Occipital lobe (tissue), 3 donors: ENCODE measurements at places on chromosomes 16 and 17.
A peak's percentile ranks its signal among the peaks of the same experiment; 100 is the strongest.

DNA sequence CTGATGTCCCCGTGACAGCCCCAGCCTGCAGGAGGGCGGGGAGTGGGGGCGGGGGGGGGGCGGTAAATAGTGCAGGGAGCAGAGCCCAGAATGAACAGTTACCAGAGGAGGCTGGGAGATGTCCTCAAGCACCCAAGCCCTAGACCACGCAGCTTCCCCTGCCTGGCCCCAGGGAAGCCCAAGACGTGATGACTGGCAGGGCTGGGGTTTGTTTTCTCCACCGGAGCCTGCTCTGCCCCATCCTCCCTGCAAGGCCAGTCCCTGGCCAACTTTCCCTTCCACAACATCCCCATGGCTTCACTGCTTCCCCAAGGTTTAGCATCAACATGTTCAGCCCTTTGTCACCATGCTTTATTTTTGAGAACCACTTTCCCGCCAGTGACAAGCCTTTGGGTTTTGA, 1.4 kb upstream of the BEAN1 start:
- DNase-seq: no peak

DNA sequence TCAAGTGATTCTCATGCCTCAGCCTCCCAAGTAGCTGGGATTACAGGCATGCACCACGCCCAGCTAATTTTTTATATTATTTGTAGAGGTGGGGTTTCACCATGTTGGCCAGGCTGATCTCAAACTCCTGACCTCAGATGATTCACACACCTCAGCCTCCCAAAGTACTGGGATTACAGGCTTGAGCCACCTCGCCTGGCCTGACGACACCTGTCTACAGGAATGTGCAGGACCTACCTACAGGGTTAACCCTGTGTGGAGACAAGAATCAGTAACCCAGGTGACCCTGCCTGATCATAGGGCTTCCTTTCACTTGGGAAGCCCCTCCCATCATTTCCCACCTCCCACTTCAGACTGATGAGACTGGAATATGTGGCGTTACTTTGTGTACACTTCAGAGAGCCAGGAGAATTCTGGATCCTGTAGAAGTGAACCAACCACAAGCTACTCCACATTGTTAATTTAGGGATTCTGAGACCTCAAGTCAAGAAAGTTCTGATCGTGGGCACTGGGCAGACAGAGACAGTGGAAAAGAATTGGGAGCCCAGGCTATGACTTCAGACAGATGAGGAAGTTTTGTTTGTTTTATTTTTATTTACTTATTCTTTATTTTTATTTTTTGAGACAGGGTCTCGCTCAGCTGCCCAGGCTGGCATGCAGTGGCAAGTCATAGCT, 5.7 kb upstream of the MILR1 start:
- no peak for DNase-seq

DNA sequence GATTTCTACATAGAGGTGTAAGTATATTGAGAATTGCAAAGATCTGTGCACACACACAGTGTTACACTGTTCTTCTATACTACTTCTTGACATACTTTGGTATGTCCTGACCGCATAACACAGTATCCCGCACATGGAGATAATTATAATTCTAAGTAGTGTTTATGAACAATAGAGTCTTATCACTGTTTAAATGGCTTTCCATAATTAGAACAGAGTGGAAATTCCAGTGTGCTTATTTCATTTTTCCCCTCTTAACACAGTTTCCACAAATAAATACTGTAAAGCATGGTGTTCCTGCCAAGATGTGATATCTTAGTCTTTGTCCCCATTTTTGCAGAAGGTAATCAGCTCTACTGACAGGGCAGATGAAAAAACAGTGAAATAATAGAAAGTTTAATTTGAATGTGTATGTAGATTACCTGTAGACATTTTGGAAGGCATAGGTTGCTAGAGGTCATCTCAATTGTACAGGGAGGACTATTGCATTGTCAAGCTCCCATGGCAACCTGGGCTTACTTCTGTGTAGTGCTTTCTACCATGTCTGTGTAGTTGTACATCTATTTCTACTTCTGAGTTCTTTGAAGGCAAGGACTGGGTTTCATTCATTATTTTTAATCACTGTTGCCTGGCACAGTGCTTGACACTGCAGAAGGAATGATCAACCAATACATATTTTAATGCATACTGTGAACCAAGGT, 10.1 kb upstream of the KRT28 start:
- no peak for DNase-seq

GRCh38 chr16:87407511-87408112, 15.5 kb downstream of the MAP1LC3B start:
- DNase-seq: no peak

GRCh38 chr17:14119546-14119945, 50.2 kb downstream of the COX10 start:
- DNase-seq: no peak

GRCh38 chr16:14628806-14629611, 1.1 kb downstream of the PARN start:
- DNase-seq: no peak

DNA sequence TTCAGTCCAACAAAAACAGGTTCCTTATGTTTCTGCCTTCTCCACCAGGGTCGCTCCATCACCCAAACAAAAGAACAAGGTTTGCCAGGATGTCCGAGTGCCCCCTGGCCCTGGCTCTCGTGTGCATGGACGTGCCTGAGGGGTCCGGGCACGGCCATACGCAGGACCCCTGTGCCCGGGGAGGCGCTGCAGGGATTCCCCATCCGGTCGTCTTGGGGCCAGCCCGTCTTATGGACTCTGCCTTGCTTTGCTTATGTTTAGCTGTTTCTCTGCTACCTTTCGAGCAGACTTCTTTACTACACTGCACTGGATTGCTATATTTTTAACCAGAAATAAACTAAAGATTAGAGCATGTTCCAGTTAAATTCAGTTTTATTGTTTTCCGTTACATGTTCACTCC, 68.0 kb downstream of the KLHDC4 start:
- no peak for DNase-seq

DNA sequence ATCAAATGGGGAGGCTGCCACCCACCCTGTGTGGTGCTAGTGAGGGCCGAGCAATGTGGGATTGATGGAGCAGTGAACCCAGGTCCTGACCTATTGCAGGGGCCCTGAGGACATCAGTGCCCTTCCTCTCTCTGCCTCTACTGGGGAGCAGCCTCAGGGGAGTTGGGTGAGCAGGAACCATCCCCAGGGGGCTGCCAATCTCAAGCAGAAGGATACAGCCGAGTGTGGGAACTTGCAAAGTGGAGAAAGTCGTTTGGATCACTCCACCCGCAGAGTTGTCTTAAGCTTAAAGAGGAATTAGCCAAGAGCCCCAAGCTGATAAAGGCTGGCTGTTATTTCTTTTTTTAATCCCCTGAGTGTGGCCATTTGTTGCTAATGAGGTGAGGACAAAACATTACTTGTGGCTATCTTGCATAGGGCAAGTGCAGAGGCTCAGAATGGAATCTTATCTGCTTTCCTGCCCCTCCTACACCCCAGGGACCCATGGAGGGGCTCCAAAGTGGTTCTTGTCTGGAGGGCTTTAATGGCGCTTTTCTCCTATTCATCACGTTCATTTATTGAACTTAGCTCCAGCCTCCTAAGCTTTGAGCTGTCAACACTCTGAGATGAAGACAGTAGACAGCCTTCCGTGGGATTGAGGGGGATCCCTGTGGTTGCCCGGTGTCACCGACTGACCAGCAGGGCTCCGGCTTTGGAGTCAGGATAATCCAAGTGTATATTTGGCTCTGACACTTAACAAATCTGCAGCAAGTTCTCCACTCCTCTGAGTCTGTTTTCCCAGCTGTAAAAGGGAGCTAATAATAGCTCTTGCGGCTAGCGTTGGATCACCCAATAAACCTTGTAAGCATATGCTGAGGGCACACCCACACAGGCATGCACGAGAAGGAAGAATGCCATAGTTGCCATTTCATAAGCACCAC, 45.1 kb downstream of the MYH11 start:
- no peak for DNase-seq

- peak; percentile 15 for DNase-seq
Measured at GRCh38 chr16:12002447-12003006, 26.0 kb downstream of the SNX29 start.

DNA sequence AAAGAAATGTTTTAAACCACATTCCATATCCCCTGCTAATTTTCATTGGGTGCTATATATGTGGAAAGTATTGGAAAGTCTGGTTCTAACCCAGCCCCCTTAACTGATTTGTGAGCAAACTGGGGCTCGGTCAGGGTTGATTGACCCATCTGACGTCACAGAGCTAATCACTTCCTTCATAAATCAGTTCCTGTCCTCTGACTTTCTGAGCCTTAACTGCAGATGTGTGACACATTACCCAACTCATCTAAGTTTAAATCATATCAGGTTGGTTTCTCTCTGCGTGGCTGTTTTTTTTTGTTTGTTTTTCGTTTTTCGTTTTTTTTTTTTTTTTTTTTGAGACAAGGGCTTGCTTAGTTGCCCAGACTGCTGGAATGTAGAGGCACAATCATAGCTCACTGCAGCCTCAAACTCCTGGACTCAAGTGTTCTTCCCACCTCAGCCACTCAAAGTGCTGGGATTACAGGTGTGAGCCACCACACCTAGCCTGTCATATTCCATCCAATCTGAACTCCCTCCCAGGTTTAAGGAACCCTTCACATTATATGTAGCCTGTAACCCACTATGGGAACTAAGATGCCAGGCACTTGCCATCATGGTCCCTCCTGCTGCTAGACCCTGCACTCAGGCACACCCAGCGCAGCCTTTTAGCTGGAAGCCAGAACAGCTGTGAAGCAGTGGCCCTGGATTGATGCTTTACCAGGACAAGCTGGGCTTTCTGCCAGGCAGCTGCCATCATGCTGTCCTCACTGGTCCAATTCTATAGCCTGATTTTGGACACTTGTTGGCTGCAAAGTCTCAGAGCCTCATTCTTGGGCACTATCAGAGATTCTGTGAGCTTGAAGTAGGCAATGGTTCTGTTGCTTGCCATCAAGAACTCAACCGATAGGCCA, 6.9 kb upstream of the BPTF start:
- no peak for DNase-seq

DNA sequence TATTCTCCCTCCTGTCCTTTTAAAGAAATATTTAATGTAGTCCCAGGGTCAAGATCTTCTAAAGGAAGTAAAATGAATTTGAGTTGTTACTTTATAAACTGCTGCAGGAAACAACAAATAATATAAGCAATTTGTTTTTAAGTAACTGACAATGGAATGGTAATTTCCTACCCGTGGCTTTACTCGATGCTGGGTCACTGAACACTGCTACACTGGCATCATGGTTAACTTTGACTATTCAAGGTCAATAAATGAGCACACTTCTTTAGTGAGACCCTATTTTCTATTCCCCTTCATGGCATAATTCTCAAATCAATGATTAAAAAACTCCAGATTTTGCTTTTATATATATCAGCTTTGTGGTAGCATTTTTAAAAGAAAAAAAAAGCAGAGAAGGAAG, 22.1 kb upstream of the ERCC4 start:
- DNase-seq: no peak

DNA sequence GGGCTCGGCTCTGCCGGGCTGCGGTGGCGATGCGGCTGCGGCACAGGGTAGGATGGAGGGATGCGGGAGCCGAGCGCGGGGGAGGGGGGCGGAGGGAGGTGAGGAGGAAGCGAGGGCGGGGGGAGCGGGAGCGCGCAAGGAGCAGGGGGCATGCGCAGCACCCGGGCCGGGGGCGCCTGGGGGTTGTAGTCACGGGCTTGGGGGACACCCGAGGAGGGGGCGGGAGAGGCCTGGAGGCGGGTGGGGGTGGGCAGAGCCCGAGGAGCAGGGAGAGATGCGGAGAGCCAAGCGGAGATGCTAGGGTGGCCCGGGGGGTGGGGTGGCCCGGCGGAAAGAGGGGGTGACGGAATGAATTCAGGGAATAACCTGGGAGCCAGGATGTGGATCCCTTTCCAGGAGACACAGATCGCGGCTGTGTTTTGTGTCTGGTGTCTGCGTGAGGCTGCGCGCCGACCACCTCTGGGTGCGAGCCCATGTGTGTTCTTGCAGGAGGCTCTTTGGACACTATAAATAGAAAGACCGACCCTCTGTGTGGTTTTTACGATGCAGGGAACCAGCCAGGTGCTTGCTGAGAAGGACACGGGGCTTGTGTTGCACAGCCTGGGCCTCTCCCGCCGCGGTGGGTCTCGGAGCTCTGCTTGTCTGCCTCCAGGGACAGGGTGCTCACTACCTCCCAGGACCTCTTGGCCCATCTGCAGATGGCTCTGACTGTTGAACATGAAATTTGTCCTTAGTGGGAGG, at the start of gene STX1B:
Gene STX1B, minus strand, starts transcription at position 54 of the 741 bp plus-strand sequence. CDS start 242 bp downstream, outside the sequence.
- DNase-seq: peak; percentile 70

GRCh38 chr17:81685108-81685507, 1.3 kb downstream of the HGS start:
- DNase-seq: no peak

DNA sequence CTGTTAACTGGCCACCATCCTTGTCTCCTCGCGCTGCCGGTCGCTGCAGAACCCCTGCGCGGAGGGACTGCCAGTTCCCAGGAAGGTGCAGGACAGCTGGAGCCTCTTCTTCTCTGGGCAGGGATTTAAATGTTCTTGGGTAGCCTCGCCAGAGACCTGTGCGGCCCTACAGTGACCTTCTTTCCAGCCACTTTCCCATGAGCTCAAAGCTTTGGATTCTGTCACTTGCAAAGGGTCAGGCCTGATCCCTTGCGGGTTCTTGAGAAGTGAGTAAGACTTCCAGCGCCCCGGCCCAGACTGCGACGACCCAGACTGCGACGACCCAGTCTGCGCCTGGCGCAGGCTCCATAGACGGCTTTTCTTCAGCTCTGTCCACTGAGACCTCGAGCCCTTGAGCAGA, 1.4 kb upstream of the SLFN5 start:
- DNase-seq: no peak

DNA sequence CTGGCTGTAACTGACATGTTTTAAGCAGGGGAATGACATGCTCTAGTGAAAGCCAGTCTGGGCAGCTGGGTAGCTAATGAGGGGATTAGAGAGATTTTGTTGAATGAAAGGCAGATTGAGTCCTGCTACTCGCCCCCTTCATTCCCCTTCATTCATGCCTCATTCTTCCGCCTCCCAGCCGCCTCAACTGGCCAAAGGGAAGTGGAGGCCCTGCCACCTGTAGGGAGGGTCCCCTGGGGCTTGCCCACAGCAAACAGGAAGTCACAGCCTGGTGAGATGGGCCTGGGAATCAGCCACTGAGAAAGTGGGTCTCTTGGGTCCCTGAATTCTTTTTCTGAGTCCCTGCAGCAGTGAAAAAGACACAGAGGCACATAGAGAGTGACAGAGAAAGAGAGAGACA, 1.1 kb upstream of the CD19 start:
- DNase-seq: no peak

GRCh38 chr16:88923450-88923849, 53.6 kb downstream of the CBFA2T3 start:
- no peak for DNase-seq

GRCh38 chr17:50542795-50543774, 3.9 kb upstream of the SPATA20 start:
- no peak for DNase-seq

GRCh38 chr17:20993863-20994778, 48.7 kb downstream of the USP22 start:
- no peak for DNase-seq
